CD8-positive, alpha-beta T cell (primary cell): ENCODE measurements at places on chromosomes 2 and 18.

GRCh38 chr2:80288576-80288975, 16.0 kb downstream of the LRRTM1 start:
- DNase-seq: no peak

GRCh38 chr2:112048887-112049286, 6.2 kb upstream of the TMEM87B start:
- no peak for DNase-seq

DNA sequence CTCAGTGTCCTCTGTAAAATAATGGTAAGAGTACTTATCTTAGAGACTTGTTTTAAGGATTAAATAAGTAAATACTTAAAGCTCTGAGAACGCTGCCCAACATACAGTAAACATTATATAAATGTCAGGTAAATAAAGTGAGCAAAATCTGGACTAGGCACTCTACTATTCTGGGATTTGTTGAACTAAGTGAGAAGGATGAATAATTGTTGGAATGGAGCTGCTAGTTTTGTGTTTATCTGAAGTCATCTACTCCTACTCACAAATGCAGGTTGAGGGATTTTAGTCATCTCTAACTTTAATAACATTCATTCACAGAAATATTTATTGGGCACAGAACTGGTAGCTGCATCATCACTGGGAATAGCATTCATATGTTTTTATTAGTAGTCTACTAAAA, 103.4 kb downstream of the MEIS1 start:
- DNase-seq: no peak

DNA sequence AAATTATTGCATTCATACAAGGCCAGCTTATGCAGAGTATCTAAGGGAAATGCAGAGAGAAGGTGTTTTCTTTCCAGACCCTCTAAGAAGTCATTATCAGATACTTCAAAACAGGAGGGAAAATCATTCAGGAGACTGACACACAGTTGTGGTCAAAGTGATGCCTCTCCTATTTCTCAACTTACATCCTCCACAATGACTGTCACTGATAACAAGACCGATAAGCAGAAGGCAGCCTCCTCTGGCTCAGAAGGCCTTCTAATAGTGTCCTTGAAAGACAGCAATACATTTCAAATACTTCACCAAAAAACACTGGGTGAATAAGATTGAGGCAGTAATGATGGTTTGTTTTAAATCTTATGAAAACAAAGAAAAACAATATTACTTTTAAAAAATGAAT, 199.7 kb downstream of the PIEZO2 start:
- no peak for DNase-seq
